Nasal cavity respiratory epithelium epithelial cell of viscerocranial mucosa (primary cell): ENCODE measurements at places on chromosomes 2 and 18. TPM values are rescaled to one million over a fixed set of nuclear protein-coding genes. Genes with fewer than 3 reads are reported as not detected.

SLC39A6 gene
- total RNA-seq, result 201 and 377 TPM in 2 replicates

FSHR gene
- not detected in 2 replicates for total RNA-seq

GALNT13 gene
- total RNA-seq, result 1.0 and 1.4 TPM in 2 replicates

LYPD1 gene
- total RNA-seq, result 0.14 TPM in 1 of 2 replicates, not detected in the other

STARD6 gene
- total RNA-seq, result 0.34 TPM in 1 of 2 replicates, not detected in the other

RAB1A gene
- total RNA-seq, result 135 and 175 TPM in 2 replicates

UGT1A7 gene
- under 0.01 and 1.3 TPM in 2 replicates for total RNA-seq
